ENCODE measurements at places on chromosomes 13 and 19.

- no peak for DNase-seq
Measured at GRCh38 chr19:15897026-15897737, 692 bp downstream of the CYP4F2 start.

DNA sequence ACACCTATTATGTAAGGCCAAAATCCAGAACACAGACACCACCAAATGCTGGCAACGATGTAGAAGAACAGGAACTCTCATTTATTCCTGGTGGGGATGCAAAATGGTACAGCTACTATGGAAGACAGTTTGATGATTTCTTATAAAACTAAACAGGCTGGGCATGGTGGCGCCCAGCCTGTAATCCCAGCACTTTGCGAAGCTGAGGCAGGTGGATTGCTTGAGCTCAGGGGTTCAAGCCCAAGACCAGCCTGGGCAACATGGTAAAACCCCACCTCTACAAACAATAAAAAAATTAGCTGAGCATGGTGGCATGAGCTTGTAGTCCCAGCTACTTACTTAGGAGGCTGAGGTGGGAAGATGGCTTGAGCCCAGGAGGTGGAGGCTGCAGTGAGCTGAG lies 98.3 kb downstream of the TUBA3C start:
- DNase-seq: no peak

DNA sequence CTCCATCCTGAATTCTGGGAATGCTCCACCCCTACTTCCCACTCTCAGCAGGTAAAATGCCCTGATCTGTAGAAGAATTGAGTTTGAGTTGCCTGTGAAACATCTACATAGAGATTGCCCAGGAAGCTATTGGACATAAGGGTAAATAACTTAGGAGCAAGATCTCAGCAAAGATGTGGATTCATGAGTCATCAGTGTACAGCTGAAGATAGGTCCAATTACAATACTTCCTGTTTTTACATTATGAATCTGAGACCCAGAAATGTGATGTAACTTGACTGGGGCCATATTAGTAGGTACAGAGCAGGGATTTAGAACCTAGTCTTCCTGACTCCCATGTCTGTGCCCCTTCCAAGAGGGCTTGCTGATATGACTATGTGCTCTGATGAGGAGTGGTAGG lies 79.4 kb upstream of the FNDC3A start:
- DNase-seq: no peak

DNA sequence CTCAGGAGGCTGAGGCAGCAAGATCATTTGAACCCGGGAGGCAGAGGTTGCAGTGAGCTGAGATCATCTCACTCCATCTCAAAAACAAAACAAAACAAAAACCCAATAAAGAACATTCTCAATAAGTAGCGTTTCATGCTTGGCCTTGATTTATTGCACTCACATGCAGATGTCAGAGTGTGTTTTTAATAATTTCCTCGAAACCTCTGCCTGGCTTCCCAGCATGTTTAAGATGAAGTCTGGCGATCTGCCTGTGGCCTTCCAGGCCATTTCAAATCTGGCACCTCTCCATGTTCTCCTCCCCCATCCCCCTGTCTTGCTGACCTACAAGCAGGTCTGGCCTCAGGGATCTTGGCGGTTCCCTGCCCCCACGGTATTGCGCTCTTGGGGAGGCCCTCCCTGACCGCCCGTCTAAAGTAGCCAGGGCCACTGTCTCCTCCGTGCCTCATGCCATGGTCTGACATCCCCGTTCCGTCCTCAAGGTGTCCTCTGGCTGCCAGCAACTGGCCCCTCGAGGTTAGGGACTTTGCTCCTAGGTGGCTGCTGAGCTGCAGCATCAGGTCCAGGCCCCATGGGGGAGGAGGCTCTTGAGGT lies 1.6 kb downstream of the WDR88 start:
- DNase-seq: no peak

GRCh38 chr13:73412933-73413332 lies 354.1 kb downstream of the KLF5 start:
- DNase-seq: no peak

GRCh38 chr19:18091217-18091608 lies 4.5 kb upstream of the IL12RB1 start:
- peak; percentile 85 for DNase-seq

GRCh38 chr13:27171244-27171826 lies at the start of gene USP12:
TSS of gene USP12 (minus strand) at chr13:27171811. CDS start at chr13:27171639, 172 bp downstream.
- peak; percentile 60 for DNase-seq

DNA sequence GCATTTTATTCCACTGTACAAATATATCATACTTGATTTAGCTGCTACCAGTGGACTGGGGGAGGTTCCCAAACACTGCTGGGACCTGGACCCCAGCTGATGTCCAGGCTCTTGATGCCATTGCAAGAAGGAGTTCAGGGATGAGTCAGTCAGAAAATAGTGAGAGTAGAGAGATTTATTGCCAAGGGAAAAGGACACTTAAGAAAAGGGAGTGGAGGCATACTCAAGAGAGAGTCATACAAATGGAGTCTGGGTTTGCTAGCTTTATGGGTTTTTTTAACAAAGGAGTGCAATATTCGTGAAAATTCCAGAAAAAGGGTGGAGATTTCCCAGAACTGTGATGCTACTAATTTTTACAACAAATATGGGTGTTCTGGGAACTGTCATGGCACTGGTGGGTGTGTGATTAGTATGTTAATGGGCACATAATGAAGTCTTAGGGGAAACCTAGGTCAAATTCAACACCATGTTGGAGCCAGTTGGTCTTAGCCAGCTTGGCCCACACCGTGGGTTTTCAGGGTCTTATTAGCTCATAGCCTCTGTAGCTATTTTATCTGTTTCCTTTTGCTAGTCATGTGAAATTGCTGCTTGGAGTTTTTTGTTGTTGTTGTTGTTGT lies 36.2 kb downstream of the GPC6 start:
- DNase-seq: no peak

GRCh38 chr19:17296976-17297375 lies 6.2 kb downstream of the ABHD8 start:
- no peak for DNase-seq

- DNase-seq: no peak
Measured at GRCh38 chr19:33883859-33884519, 87.3 kb downstream of the KCTD15 start.

DNA sequence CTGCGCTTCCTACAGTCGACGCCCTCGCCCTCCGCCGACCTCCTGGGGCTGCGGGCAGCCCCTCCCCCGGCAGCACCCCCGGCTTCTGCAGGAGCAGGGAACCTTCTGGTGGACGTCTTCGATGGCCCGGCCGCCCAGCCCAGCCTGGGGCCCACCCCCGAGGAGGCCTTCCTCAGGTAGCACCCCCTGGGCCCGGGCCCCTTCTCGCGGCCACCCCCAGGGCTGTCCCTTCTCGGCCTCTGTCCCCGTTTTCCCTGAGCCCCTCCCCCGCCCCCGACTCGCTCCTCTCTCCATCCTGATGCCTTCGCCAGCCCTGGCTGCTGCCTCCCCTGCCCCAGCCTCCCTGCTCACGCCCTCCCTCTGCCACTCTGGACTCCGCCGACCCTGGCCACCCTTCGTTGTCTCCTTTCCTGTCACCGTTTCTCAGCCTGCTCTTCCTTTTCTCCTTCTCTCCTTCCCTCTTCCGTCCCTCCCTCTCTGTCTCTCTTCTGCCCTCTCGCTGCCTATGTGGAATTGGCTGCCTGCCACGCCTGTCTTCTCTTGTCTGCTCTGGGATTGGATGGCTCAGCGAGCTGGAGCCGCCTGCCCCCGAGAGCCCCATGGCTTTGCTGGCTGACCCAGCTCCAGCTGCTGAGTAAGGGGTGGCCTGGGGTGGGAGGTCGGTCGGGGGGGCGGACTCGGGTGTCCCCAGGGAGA lies 11.0 kb downstream of the FUZ start:
- DNase-seq: no peak

GRCh38 chr13:32153056-32153455 lies 121.5 kb downstream of the FRY start:
- DNase-seq: no peak

DNA sequence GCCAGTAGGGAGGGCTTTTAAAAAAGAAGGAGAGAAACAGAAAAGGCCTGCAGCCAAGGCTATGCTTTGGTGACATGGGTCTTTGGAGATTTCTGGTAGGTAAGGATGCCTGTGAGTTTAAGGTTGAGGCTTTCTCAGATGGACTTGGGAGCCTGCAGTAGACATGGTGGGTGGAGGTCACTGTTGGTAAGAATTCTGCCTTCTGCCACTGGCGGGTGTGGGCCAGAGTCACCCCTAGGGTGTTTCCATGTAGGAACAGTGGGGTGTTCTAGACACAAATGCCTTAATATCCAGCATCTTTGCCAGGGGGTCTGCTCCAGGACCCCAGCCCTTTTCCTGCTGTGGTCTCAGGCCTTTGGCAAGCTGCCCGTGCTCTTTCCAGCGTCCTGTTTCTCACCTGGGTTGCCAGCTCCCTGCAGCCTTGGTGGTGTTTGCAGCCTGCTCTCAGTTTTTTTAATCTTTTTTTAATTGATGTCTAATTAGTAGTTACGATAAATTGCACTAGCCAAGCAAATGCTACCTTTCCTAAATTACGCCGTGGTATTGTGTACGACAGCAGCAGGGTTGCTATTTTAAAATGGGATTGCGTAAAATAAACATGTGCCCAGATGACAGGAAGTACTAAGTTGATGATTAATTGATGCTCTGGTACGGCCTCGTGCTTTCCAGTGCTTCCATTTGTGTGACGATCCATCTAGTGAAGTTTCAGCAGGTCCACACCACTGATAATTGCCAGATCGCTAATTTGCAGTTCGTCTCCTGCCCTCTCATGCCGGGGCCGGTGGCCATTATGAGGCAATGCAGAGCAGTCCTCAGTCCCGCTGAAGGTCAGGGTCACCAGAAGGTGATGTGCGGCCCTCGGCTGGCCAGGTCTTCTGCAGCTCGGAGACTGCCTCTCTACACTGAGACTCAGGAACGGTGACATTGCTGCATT lies 35.3 kb upstream of the NPAS1 start:
- DNase-seq: no peak

DNA sequence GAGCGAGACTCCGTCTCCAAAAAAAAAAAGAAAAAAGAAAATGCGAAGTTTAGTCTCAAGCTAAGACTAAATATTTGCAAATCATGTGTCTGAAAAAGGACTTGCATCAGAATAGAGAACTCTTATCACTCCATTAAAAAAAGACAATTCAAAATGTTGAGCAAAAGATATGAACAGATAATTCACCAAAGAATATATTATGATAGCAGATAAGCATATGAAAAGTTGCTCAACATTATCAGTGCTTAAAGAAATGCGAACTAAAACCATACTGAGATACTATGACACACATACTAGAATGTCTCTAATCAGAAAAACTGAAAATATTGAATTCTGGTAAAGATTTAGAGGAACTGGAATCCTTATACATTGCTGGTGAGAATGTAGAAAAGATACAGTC lies 38.7 kb upstream of the SACS start:
- no peak for DNase-seq

DNA sequence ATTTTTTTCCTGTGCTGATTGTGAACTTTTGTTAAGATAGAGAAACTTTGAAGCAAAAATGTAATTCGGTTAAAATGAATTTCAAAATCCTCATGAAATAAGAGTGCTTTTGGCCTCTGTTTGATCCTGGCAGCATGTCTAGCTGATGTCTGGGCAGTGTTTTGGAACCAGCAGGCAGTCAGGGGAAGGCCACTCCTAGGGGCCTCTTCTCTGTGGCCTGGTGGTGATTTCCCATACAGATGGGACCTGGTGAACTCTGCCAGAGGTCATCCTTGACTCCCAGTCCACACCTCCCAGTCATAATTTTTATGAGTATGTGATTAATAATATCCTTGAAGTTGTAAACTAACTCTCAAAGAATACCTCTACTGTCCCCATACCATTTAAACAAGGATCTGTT lies 226.6 kb downstream of the PCCA start:
- no peak for DNase-seq

GRCh38 chr13:47678201-47678968 lies 322.7 kb downstream of the SUCLA2 start:
- no peak for DNase-seq

DNA sequence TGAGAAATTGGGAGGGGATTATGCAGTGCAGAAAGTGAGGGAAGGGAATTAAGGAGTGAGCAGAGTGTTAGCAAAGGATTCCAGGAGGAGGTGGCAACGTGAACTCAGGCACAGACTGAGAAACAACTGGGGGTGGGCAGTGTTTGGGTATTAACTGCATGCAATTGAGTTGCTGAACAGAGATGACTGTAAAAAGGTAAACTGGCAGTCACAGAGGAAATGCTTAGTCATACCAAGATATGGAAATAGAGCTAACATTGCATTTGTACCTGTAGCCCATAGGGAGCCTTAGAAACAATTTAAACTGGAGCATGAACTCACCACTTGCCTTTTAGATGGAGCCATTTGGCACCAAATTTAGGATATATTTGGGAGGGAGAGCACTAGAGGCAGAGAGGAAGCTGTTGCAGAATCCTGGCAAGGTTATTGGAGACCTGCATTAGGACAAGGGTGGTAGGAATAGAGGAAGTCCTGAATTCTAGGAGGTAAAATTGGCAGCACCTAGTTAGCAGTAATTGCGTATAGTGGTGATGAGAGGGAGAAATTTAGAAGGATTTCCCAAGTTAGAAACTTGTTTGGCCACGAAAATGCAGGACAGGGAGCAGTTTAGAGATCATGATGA lies 100.6 kb upstream of the FRY start:
- DNase-seq: no peak

DNA sequence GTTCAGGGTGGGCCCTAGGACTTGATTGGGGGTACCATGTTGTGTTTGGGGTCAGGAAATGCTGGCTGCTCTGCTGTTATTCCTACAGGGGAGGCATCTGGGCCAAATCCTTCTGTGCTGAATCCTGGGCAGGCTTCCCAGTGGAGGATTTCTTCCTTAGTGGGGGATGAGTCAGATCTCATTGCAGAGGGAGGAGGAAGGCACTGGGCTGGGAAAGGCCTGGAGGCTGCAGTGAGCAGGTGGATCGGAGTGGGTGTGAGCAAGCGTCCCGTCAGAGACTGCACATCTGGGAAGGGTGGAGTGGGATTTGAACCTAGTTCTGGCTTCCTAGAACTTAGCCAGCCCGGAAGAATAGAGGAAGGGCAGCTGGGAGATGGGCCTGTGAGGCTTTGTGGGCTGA lies 11.5 kb downstream of the CCDC124 start:
- DNase-seq: no peak

GRCh38 chr13:26041444-26041843 lies 10.4 kb downstream of the SHISA2 start:
- DNase-seq: no peak

- no peak for DNase-seq
Measured at GRCh38 chr13:46562152-46562551, 9.2 kb downstream of the LRCH1 start.

GRCh38 chr19:42335971-42336370 lies 10.5 kb downstream of the MEGF8 start:
- no peak for DNase-seq

DNA sequence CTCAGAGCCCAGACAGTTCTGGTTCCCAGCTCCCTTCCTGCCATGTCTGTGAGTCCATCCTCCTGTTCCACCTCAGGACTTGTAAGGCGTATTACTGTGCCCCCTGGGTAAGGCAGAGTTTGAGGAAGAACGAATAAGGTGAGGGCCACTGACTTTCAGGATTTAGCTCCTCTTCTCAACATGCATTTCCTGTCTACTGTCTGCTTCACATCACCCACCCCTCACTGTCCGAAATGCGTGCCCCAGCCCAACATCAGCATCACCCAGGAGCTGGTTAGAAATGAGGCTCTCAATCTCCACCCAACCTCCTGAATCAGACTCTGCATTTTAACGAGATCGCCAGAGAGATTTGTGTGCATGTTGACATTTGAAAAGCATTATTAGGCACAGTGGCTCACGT lies 44.4 kb downstream of the IRS2 start:
- DNase-seq: no peak

GRCh38 chr19:2302319-2303210 lies 5.4 kb downstream of the LINGO3 start:
- no peak for DNase-seq

Measured in activated CD4-positive, alpha-beta T cell treated with anti-CD3 and anti-CD28 coated beads for 4 hours (primary cell).